ENCODE measurements at places on chromosomes 1 and 21.
A peak's percentile ranks its signal among the peaks of the same experiment; 100 is the strongest.

DNA sequence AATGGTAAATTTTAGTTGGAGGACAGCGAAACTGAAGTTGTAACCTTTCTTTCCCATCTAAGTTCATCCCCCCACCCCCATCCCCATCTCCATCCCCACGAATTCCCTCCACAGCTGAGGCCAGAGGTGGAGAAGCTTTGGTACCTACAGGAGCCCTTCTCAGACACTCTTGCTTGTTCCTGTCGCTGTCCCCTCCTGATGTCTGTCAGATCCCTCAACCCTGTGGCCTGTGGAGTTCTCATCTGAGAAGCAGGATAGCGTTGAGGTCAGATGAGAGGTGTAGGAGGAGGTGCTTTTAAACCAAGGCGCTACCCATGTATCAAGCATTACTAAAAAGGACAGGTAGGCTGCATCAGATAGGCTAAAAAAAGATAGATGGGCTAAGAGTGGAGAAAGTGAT, 769 bp downstream of the NTPCR start:
- peak; percentile 17 for DNase-seq

- DNase-seq = no peak
Measured at GRCh38 chr1:243438815-243439214, 183.0 kb downstream of the SDCCAG8 start.

GRCh38 chr1:222095606-222096475, 354.0 kb upstream of the DUSP10 start:
- DNase-seq = no peak

DNA sequence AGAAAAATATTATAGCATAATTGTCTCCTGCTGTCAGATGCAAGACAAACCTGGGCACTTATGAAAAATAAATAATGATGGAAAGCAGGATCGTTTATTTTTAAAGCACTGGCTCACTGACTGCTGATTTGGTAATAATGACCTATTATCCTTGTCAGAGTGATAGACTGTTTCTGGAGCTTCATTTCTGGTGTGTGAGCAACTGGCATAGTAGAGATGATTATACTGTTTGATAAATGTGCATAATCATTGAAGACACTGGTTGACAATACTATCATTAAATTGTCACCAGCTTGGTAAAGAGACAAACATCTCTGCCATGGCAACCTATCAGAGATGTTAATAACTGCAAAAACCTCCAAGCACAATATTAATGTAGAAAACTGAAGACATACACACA, 179.9 kb upstream of the ZNF644 start:
- DNase-seq = no peak

DNA sequence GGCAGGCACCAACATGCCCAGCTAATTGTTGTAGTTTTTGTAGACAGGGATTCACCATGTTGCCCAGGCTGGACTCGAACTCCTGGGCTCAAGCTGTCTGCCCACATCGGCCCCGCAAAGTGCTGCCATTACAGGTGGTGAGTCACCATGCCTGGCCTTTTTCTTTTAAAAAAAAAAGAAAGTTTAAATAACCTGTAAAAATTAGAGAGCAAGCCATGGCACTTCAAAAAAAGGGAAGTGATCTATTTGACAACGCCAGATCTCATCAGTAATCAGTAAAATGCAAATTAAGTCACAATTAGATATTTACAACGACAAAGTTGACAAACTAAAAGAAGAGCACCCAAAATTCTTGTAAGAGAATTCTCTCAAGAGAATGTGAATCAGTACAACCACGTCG, 2.9 kb upstream of the RBBP5 start:
- DNase-seq = no peak

All from NCI-H510A treated with DMSO at 0.1 percent for 48 hours (cell line).